ENCODE measurements at places on chromosomes 5 and 9.

GRCh38 chr5:100584069-100584468, 48.9 kb downstream of the FAM174A start:
- DNase-seq, result no peak

DNA sequence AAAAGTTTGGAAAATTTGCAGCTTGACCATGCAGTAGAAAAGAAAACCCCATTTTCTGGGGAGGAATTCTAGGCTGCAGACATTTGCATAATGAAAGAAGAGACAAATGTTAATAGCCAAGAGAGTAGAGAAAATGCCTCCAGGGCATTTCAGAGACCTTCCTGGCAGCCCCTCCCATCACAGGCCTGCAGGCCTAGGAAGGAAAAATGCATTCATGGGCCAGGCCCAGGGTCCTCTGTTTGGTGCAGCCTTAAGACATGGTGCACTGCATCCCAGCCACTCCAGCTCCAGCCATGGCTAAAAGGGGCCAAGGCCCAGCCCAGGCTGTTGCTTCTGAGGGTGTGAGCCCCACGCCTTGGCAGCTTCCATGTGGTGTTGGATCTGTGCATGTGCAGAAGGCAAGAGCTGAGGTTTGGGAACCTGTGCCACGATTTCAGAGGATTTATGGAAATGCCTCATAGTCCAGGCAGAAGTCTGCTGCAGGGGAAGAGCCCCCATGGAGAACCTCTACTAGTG, 75.0 kb upstream of the OR13F1 start:
- DNase-seq, result no peak

GRCh38 chr5:31235381-31235780, 41.9 kb downstream of the CDH6 start:
- DNase-seq, result no peak

- no peak for DNase-seq
Observed at GRCh38 chr9:124855566-124855943, 2.3 kb downstream of the WDR38 start.

DNA sequence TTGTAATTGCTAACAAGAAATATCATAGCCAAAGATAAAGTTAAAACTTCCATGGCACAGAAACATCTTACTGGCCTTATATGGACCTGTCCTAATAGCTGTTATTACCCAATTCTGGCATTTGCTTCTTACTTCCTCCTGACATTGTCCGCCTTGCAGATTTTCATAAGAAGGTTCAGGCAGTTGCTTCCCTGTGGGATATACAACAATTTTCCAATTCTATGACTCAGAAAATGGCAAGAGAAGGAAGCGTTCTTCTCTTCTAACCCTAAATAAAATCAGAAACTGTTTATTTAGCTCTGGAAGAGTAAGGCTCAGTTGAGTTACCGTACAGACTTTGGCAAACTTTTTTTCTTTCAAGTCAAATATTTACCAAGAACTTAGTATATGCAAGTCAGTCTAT, 1.7 kb downstream of the PRKAA1 start:
- DNase-seq, result no peak

GRCh38 chr5:65986050-65986451, 59.7 kb downstream of the ERBIN start:
- no peak for DNase-seq

DNA sequence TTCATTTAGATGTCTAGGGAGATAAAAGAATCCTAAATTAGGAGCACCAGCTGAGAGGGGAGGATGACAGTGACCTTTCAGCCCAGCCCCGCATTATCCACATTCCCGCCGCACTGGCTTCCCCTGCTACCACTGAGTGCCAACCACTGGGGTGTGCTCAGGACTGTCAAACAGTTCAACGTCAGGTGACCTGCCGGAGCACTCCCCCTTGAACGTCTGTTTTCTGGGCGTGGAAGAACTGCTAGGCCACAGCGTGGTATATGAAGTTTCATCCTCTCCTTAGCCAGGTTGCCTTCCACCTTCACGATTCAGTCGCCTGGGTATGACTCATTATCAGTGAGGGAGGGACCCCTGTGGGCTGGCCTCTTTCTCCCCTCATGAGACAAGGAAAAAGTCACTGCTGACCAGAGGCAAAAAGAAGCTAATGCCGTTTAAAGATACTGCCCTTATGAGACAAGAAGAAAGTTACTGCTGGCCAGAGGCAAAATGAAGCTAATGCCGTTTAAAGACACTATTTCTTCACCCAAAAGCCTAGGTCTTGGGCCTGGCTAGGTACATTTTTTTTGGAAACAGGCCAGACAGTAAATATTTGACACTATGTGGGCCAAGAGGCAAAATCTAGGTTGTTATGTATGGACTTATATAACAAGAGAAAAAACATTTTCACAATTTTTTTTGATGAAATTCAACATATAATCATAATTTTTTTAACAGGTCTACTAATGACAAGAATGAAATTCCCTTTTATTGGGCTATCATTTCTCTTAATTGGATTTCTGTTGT, 4.6 kb downstream of the NMRK1 start:
- no peak for DNase-seq

DNA sequence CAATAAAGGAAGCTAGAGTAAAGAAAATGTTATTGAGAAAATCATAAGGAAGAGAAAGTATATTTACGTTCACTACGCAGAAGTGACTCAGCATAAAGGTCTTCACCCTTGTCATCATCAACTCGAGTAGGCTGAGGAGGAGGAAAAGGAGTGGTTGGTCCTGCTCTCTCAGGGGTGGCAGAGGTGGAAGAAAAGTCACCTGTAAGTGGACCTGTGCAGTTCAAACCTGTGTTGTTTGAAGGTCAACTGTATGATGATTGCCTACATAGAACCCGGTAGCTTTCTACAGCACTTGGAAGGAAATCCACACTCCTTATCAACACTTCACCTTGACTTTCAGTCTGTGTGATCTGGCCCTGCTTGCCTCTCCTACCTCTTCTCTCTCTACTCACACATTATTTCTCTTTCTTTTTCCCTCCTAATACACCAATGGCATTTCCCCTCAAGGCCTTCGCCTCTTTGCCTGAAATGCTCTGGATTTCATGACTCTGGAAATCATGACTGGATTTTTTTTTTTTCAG, 109.3 kb upstream of the CPEB4 start:
- no peak for DNase-seq

GRCh38 chr5:142350021-142350420, 25.2 kb upstream of the SPRY4 start:
- no peak for DNase-seq

DNA sequence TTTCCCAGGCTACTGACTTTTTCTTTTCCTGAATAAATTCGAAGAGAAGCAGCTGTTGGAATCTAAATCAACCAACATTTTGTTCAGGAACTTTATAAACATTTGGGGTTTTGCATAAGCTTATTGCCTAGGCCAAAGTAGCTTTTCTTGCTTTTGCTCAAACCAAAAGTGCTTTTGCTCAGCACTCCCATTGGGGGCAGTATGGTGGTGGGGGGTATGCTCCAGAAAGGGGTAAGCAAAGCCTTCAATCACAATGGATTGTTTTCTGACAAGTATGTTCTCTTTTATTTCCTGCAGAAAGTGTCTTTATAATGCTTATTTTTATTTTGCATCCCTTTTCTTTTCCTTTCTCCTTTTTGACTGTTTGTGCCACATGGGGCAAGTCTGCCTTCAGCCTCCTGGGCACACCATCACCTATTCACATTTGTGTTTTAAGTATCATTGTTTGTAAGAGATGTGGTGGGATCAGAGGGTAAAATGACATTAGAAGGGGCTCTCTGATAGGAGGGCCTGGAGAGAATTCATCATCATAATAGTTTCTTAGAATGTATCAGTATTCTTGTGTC, 86.0 kb downstream of the PRDM6 start:
- no peak for DNase-seq

- no peak for DNase-seq
Observed at GRCh38 chr5:127827451-127827850, 124.3 kb downstream of the CCDC192 start.

DNA sequence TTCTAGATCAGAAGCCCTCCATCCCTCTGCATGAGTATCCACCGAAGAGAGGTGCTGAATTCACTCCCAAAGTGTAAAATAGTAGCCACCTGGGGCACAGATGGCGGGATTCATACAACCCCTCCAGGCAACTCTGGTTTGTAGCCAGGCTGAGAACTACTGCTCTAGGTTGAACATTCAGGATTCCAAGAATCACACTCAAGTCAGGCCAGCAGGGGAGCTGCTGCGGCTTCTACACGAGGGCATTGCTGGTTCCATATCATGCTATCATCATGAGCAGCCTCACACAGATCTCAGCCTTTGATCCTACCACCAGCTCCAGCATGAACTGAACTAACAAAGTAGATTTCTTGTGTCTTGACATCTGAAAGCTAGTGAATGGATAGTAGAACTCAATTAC, 367.9 kb downstream of the DIRAS2 start:
- no peak for DNase-seq

All from HS-27A (cell line).